ENCODE measurements at places on chromosomes 5 and 9.

DNA sequence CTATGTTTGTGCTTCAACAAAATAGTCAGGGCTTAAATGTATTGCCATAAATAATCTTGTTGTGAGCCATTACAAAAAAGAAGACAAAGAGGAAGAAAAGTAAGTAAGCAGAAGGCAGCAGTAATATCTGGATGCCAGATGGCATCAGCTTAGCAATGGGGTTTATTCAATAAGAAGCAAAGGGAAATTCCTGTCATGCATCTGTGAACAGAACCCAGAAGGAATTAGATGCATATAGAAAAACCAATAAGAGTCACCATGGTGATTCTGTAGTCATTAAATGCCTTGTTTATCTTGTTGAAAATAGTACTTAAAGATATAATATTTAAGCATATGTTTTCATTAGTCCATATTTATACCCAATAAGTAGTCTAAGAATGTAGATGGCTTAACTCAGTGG is 216.0 kb downstream of the ADAMTSL1 start:
- DNase-seq: peak; percentile 89

GRCh38 chr5:82599030-82599429 is 320.9 kb upstream of the RPS23 start:
- no peak for DNase-seq

- DNase-seq: no peak
Observed at GRCh38 chr5:40260361-40260760, 419.4 kb upstream of the PTGER4 start.

DNA sequence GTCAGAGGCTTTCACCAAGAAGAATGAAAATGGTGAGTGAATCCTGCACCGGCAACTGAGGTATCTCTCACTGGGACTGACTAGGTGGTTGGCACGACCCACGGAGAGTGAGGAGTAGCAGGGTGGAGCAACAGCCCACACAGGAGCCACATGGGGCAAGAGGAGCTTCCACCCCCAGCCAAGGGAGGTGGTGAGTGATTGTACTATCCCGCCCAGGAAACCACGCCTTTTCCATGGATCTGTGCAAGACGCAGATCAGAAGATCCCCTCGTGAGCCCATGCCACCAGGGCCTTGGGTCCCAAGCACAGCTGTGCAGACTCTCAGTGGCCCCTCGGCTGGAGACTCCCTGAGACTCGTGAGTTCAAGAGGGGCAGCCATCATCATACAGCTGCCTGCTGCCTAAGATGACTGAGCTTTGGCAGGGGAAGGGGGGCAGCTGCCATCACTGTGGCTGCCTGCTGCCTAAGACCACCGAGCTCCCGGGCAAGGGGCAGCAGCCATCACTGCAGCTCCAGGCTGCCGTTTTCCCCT is 229.5 kb downstream of the AP3B1 start:
- no peak for DNase-seq

DNA sequence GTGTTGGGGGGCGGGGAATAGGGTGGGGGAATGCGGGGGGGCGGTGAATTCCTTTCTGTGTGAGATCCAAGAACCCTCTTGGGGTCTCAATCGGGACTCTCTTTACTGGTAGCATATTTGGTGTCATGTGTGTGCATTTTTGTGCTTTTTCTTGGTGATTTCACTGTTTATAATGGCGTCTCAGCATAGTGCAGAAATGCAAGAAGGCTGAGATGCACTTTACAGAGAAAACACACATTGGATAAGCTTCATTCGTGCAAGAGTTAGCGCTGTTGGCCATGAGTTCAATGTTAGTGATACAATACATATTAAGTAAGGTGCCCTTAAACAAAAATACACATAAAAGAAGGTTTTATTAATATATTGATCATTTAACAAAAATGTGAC is 771 bp upstream of the ENTPD8 start:
- no peak for DNase-seq

- DNase-seq: no peak
Observed at GRCh38 chr9:124281931-124282371, 24.2 kb downstream of the NEK6 start.

DNA sequence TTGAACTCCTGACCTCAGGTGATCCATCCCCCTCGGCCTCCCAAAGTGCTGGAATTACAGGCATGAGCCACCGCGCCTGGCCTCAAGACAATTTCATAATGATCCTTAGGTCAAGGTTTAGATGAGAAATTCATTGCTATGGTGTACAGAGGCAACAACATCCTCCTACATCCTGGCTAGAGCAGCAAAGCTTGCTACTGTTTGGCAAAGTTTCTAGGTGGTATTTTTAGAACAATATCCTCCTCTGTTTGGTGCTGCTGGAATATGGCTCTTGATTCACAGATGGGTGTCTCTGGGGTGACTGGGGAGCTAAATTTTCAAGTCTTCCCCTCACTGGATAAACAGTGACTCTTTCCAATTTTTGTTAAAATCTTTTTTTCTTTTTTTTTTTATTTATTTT is 30.6 kb downstream of the CRHBP start:
- no peak for DNase-seq

- DNase-seq: no peak
Observed at GRCh38 chr9:134333234-134333873, 7.1 kb downstream of the RXRA start.

DNA sequence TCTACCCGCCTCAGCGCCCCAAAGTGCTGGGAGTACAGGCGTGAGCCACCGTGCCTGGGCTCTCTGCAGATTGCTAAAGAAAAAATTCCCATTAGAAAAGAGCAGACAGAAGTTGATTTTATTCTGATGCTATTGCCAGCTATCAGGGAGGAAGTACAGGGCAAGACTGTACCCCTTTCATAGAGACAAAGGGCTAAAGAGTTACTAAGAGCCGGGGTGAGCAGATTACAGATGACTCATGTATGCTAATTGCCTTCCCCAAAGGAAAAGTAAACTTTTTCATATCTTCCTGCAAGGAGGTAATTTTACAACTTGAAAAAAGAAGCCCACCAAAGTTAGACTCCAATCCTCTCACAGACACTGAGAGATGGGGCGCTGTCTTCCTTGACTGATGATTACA is 42.3 kb upstream of the MCTP1 start:
- DNase-seq: no peak

DNA sequence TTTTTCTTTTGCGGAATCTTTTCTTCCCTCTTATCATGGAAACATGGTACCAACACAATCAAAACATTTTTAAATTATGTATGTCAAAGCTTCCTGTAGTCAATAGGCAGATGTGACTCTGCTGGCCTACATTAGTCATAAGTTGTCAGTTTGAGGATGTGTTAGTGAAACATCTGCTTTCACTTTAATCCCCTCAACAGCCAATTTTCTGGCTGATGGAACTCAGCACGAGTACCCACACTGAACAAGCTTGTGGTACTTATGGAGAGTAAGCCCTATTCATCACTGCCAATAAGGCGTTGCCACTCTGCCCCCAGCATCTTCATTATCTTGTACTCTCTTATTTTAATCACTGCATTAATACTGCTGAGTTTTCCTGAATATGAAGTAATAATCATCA is 1034.4 kb downstream of the CDH9 start:
- peak; percentile 99 for DNase-seq

GRCh38 chr5:137315109-137315508 is 184.0 kb downstream of the SPOCK1 start:
- DNase-seq: no peak

DNA sequence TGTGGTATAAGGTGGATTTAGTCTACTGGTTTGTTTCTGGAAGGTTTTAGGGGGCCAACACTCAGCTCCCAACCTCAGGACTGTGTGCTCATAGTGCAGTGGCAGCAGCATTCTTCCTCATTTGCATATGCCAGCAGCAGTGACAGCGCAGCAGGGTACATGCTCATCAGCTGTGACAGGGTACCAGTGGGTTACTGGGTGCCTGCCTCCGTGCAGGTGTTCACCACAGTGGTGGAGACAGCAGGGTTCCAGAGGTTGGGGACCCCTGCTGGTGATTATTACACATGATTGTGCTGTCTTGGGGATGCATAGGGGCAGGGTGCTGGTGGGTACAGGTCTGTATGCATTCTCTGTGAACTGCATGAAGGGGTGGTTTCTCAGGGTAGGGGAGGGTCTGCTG is 45.5 kb upstream of the IFNE start:
- no peak for DNase-seq

DNA sequence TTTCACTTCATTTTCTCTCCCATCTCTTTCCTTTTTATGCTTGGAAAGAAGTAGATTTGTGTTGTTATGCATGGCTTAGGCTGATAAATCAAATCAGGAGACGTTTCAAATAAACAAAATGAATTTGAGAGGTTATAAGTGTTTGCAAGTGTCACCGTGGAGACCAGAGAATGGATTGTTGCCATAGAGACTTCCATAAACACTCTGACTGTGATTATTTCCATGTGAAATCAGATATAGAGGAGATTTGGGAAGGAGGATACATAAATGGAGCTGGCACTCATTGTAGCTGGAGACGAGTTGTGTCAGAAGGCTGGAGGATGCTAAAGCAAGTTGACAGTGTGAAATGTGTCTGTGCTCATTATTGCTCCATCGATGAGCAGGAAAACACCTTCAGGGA is 84.2 kb upstream of the PCSK1 start:
- no peak for DNase-seq

- DNase-seq: no peak
Observed at GRCh38 chr9:110173322-110173642, 34.7 kb downstream of the C9orf152 start.

DNA sequence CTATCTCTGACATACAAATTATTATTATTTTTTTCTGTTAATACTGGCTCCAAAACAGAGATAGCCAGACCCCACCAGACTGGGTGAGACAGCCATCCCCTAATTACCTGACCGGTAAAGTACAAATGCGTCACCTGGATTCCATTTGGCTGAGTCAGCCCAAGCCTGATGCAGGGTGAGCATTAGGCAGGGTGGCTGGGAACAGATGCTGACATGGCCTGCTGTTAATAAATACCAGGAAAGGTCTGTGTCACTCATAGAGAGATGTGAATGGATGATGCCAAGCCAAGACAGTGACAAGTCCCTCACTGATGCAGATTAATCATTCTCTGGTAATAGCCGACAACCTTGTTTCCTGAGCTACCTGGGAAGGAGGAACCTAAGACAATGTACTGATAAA is 183.5 kb downstream of the TRIM32 start:
- no peak for DNase-seq

DNA sequence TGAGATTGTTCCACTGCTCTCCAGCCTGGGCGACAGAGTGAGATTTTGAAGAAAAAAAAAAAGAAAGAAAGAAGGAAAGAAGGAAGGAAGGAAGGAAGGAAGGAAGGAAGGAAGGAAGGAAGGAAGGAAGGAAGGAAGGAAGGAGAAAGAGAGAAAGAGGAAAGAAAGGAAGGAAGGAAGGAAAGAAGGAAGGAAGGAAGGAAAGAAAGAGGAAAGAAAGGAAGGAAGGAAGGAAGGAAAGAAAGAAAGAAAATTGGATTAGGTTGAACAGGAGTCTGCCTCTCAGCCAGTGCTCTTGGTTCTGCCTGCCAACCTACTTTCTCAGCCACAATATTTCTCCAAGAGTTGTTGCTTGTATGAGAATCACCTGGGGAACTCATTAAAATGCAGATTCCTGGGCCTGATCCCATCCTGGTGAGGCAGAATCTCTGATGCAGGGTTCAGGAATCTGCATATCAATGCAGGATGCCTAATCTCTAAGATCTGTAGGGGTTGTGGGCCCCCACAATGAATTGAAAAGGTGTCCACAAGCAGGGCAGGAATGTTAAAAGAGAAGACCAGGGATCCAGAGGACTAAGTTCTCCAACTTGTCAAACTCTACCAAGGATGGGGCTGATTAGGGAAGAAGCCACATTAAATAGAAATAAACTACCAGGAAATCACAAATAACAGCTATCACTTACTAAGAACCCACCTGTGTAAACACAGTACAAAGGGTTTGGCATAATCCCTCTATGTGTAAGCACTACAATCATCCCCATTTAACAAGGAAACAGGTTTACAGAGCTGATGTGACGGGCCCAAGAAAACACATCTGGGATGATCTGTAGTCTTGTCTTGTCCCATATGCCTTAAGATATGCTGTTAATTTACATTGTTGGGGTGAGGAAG is 23.4 kb upstream of the GALNT10 start:
- no peak for DNase-seq

- DNase-seq: no peak
Observed at GRCh38 chr5:2355859-2356258, 395.6 kb downstream of the IRX2 start.

- no peak for DNase-seq
Observed at GRCh38 chr5:78549043-78549442, 99.5 kb downstream of the LHFPL2 start.

GRCh38 chr5:127216898-127217675 is 73.5 kb upstream of the MEGF10 start:
- no peak for DNase-seq

DNA sequence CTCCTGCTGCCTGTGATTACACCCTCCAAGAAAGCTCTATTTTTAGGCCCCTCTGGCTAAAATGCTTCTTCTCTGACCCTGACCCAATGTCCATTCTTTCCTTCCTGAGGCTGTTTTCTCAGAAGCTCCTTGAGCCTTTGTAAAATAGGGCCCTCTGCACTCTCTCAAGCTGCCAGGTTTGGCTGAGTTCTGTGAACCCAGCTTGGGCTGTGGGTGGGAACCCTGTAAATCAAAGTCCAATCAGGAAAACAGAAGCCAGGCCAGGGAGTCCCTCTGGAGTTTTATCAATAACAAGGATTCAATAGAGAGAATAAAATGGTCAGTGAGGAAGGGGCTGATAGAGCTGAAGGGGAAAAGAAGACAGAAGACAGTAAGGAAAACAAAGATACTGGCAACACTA is 43.7 kb upstream of the ERCC6L2 start:
- DNase-seq: no peak
